ENCODE measurements at places on chromosomes 5 and 9.

DNA sequence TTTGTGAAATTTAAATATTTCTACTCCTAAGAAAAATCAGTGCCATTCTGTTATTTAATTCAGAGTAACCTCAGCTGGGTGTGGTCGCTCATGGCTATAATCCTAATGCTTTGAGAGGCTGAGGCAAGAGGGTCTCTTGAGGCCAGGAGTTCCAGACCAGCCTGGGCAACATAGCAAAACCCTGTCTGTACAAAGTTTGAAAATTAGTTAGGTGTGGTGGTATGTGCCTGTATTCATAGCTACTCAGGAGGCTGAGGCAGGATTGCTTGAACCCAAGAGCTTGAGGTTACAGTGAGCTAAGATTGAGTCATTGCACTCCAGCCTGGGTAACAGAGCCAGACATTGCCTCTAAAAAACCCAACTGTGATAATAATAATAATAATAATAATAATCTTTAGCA, 44.8 kb upstream of the CNTLN start:
- no peak for DNase-seq

DNA sequence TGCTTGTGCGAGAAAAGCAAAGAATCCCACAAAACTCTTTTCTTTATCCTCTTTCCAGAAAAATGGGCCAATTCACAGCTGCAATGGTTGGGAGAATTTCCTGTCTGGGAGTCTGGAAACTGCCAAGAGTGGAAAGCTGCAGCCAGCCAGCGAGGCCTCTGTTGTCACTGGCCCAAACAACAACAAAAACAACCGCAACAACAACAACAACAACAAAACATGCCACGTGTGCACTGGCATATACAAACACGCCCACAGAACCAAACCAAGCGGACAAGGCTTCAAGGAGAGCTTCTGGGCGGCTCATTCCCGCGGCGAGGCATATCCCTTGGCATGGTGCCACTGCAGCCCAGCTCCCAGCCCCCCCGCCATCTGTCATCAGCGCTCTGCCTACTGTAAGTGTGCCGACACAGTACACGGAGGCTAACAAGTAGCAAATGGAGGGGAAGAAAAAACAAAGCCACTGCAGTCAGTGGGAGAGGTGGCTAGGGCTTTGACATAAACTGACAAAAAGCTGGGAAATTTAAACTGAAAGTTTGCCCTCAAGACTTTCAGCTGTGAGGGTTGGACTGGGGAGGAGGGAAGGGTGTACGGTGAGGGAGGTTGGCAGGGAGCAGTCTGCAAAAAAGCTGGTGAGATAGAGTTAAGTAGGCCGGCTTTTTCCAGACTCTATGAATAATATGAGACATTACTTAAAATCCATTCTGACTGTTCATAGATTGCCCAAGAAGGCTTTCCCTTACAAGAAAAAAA, 165.0 kb upstream of the ZNF462 start:
- no peak for DNase-seq

DNA sequence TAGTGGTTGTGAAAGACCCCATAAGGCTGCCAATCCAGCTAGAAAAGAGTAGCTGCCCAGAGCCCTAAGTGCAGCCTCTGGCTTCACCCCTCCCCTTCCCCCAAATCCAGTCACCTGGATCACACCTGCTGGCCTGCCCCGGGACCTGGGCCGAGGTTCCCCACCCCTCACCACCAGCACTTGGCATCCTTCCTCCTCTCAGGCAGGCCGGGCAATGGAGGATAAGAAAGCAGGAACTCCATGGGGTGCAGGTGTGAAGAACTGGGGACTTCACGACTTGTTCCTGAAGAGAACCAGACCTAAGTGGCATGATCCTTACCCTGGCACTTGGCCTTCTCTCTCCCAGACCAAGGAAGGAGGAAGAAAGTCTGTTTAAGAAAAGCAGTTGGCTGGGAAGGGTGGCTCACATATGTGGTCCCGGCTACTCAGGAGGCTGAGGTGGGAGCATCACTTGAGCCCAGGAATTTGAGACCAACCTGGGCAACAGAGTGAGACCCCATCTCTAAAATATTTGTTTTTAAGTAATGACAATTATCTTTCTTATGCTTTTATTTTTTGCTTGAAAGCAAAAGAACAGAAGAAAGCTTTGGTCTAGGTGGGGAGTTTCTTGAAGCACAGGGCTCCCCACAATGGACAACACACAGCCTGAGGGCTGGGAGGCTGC, 131.1 kb downstream of the PAX5 start:
- DNase-seq, result no peak

GRCh38 chr5:164941132-164941531, 1435.7 kb downstream of the MAT2B start:
- DNase-seq, result no peak

GRCh38 chr5:173331956-173332479, 3.8 kb upstream of the STC2 start:
- peak; percentile 92 for DNase-seq

DNA sequence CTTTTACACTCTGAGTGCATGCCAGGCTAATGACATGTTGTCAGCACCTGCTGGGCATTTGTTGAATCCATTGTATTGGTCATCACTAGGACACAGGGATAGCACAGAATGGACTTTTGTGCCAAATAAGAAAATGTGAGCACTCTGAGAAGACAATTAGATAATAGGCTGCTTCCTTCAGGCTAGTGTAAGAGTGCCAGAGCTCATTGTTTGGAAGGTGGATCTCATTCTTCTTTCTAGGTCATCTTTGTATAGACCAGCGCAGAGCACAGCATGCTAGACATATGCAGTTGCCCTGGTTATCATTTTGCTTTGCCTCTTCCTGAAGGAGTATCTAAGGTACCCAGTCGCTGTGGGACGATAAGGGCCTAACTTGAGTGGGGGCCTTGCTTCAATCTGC, 493.4 kb upstream of the COX7C start:
- DNase-seq, result no peak

GRCh38 chr9:126702151-126703001, 88.6 kb downstream of the LMX1B start:
- no peak for DNase-seq

DNA sequence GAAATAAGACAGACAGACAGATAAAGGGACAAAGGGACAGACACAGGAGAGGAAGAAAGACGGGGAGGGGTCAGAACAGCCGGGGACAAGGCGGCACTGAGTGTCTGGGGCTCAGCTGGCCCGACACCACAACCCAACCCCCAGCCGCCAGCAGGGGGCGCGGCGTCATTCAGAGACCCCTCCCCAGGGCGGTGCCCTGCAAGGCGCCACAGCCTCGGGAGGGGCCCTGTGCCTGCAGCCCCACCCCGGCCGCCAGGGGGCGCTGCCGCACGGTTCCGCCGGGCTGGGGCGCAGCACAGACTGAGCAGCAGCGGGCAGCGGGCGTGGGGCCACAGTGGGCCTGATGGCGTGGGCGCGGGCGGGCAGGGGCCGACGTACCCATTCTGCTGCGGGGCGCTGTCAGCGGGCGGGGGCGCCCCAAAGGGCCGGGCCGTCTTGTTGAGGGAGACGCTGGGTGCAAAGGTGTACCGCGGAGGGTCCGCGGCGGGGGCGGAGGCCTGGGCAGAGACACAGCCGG, 5.9 kb downstream of the PDLIM7 start:
- DNase-seq, result peak; percentile 55

DNA sequence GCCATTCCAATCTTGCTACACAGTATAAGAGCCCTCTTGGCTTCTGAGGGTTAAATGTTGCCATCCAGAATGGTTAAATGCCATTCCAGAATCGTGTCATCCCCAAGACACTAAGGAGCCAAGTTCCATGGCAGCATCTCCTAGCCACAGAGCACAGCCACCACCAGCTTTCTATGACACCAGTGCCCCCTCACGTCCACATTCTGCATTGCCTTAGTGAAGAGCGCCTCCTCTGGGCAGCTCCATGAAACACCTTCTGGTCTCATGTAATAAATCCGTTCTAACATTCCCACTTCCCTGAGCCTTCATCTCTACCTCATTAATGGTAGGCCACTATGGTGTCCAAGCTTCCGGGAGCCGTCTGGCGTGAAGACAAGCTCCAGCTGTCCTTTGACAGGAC, 12.4 kb downstream of the CBY3 start:
- DNase-seq, result peak; percentile 50

- DNase-seq, result no peak
Measured at GRCh38 chr5:100496296-100496695, 38.9 kb upstream of the FAM174A start.

GRCh38 chr9:101167490-101168134, 139.1 kb downstream of the PLPPR1 start:
- no peak for DNase-seq

DNA sequence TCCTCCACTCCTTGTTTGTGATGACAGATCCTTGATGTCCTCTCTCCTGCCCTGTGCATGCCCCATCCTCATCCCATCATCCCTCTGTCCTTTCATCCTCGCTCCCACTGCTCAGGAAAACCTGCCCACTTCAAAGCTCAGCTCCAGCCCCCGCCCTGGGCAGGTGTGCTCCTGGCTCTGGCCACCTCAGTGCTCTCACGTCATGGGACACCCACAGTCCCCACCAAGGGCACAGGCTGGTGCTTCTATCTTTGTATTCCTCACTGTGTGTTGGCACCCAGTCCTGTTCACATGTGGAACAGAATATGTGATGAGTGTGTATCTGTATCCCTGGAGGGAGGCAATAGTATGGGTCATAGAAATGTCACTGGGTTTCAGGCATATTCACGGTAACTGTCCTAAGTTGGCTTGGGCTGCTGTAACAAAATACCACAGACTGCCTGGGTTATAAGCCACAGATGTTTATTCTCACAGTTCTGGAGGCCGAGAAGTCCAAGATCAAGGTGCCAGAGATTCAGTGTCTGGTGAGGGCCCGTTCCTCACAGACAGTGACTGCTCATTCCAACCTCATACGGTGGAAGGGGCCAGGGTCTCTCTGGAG, 13.5 kb downstream of the GFPT2 start:
- DNase-seq, result no peak

DNA sequence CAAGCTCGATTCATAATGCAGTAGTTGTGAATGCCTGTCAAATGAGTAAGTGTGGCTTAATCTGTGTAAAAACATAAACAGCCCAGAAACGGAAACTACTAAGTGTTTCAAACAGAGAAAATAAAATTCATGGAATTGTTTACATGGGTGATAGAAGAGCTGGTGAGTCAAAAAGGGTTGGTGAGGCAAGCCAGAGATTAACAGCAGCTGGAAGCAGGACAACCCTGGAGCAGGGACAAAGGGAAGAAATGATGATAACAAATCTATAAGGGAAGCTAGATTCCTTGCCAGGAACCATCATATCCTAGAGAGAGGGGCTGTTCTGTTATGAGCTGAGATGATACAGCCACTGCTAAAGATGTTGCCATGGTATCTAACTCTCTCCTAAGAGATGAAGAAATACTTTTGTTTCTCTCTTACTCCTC, 18.0 kb upstream of the PRR16 start:
- no peak for DNase-seq

GRCh38 chr5:142613271-142613671, 72.6 kb downstream of the FGF1 start:
- no peak for DNase-seq

- no peak for DNase-seq
Measured at GRCh38 chr5:172074896-172075295, 68.5 kb upstream of the FBXW11 start.

DNA sequence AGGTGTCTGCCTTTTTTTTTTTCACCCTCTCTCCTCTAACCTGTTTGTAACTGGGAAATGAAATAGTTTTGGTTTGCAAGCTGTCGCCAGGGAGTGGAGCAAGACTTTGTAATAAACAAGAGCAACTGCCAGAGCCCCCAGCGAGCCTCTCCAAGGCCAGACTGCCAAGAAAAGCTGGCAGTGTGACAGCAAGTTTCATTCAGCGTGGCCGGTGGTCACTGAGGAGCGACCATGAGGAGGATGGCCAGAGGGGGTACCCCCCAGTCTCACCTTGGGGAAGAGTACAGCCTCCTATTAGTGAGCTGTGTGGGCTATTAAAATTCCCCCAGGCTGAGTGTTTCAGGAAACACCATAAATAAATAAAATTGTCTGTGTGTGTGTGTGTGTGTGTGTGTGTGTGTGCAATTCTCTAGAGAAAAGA, 49.9 kb downstream of the ZFAND5 start:
- no peak for DNase-seq

GRCh38 chr9:4117835-4118610, 181.8 kb downstream of the GLIS3 start:
- DNase-seq, result peak; percentile 69

- DNase-seq, result no peak
Measured at GRCh38 chr9:70835323-70835722, 286.1 kb downstream of the TRPM3 start.

DNA sequence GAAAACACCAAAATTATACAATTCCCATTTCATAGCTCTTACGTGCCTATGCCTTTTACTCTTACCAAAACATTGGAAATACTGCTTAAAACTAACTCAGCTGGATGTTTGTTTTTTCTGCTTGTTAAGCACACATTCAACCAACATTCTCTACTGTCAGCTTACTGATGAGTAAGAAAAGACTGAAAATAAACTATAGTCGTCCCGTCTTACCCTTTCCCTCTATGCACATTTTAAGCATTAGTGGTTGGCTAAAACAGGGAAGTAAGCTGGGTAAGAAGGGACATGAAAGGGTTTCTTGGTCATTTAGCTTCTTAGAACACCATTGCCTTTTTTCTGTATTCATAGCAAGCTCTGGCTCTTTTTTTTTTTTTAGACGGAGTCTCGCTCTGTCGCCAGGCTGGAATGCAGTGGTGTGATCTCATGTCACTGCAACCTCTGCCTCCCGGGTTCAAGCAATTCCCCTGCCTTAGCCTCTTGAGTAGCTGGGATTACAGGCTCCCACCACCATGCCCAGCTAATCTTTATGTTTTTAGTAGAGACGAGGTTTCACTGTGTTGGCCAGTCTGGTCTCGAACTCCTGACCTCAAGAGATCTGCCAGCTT, 232.1 kb upstream of the PCSK5 start:
- no peak for DNase-seq

DNA sequence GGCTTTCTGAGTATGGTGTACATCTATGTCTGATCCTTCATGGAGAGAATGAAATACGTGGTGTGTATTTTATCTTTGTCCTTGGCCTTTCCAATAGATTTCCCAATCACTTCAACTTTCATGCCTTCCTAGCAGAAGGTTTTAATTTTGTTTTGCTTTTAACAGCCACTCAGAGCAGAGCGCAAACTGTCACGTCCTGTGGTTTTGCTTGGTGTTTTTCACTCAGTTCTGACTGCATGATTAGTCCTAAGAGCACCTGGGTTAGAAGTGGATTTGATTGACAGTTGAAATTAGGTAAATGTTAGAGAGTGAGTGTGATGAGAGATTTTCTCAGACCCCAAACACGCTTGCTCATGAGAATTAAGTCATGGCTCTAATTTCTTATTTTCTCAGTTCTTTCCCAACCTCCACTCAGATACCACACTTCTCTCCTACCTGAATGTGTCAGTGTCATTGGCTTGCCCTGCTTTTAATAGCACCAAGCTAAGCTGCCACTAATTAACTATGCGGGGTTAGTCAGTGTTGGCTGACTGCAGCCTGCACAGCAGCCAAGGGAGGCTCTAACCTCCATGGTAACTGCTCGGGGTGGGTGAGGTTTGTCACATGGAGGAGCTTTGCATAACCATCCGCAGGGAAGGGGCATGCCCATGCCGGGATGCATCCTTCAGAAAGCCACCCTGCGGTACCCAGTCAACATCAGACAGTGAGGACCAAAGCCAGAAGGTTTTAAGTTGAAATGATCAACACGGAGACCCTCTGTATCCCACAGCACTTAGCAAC, 173.4 kb downstream of the NR3C1 start:
- DNase-seq, result peak; percentile 79

- peak; percentile 54 for DNase-seq
Measured at GRCh38 chr5:170296935-170297588, 515 bp downstream of the LCP2 start.

GRCh38 chr9:37218800-37219425, 98.5 kb downstream of the ZCCHC7 start:
- no peak for DNase-seq

- DNase-seq, result no peak
Measured at GRCh38 chr9:136354592-136355085, 8.9 kb downstream of the DNLZ start.

- DNase-seq, result no peak
Measured at GRCh38 chr9:114231273-114231672, 75.9 kb downstream of the COL27A1 start.

All from GM13977 (cell line).